ENCODE measurements at places on chromosomes 1 and 21. TPM values are rescaled to one million over a fixed set of nuclear protein-coding genes. Genes with fewer than 3 reads are reported as not detected.

The WDR47 gene
- total RNA-seq, result 7.7 TPM

The PLEKHN1 gene
- total RNA-seq, result 0.64 TPM

The HSPA13 gene
- total RNA-seq, result 26.2 TPM

The SELE gene
- total RNA-seq, result 4.0 TPM

The GFI1 gene
- 8.7 TPM for total RNA-seq

DNA sequence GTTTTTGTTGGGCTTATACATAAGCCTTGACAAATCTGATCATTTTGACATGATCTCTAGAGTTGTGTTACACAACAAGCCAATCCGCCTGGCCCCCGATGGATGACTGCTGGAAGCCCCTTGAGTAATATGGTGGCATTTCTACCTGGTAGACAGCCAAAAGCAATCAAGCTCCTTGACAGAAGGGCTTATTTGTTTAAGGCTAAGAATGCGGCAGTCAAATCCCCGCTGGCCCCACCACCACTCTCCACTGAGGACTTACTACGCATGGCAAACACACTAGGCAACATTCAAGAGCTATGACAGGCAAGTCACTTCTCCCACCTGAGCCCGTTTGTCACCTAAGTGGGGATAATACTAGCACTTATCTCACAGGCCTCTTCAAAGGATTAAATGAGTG lies 33.4 kb upstream of the C1orf198 start:
- no peak for DNase-seq

GRCh38 chr1:213245260-213245910 lies 194.3 kb downstream of the RPS6KC1 start:
- no peak for DNase-seq

DNA sequence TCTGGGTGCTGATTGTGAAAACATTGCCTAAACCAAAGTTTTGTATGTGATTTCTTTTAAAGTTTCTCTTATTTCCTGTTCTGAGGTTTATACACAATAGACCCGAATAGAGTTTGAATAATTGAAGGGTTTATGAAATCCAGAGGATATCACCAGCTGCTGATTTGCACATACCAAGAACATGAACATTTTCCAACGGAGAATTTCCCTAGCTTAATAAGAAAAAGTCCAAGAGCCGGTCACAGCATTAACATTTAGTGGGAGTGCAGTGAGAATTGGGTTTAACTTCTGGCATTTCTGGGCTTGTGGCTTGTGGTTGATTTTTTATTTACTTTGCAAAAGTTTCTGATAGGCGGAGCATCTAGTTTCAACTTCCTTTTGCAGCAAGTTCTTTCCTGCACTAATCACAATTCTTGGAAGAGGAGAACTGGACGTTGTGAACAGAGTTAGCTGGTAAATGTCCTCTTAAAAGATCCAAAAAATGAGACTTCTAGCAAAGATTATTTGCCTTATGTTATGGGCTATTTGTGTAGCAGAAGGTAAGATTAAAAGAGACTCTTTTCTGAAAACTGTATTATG lies at the start of gene CFH:
TSS of gene CFH (plus strand) at position 407 of the 579 bp plus-strand sequence. CDS start at position 482, 75 bp downstream.
- no peak for DNase-seq

- DNase-seq, result no peak
These were observed 19.9 kb upstream of the DNAJC6 start for GRCh38 chr1:65289449-65289848.

DNA sequence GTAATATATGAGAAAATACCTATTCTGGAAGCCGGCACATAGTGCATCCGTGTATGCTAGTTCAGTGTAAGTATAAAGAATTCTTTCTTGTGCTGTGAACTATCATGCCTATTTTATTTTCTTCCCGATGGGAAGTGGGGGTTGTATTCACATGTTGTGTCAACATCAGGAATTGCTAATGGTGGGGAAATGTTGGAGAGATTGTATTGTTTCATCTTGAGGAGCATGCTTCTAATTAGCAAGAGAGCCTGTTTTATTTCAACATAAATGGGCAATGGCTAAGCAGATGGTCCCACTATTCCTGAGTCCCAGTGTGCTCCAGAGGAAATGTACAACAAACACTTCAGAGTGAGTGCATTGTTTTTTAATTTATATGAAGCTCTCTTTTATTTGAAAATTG lies 485.2 kb downstream of the PLPP3 start:
- DNase-seq, result no peak

GRCh38 chr1:151822404-151822803 lies 9.2 kb downstream of the RORC start:
- DNase-seq, result no peak

DNA sequence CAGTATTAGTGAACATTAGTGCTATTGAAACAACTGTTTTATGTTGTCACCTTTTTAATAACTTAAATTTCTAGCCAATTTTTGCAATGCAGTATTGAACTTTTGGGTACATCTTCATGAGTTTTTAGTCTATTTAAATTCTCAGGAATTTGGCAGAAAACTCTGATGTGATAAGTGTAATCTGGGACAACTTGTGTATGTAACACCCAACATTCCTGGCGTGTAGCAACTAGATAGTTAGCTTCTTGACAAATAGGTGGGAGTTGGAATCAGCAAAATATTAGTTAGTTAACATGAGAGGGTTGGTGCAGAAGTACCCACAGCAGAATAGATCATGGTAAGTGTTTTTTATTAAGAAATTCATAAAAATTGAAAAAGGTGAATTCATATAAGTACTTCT lies 111.6 kb downstream of the ITSN1 start:
- no peak for DNase-seq

DNA sequence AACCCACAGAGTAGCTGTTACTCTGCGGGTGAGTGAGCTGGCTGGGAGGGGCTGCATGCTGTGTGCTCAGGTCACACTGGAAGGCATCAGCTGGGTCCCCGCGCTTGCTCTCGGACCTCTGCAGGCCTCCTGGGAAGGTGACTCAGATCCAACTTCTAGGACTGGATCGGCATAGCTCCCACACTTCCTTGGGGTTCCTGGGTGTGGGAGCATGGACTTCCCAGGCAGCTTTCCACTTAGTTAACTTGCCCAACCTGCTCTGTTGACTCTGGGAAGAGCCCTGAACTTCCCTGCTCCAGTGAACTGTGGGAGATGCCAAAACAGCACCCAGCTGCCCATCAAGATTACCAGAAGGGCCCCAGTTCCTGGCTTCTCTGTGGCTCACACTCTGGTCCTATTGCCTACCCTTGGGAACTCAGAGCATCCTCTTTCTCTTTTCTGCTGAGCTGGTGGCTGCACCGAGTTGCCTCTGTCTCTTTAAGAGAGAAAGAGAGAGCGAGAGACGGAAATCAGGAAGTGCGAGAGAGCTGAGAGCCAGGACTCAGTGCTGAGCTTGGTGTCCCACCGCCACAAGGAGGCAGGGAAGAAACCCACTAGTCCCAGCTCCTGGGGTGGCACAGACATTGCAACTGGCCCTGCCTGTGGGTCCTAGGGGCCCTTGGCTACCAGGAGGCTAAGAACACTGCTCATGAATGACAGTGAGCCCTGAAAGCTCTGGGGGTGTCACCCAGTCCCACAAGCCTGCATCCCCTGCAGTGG lies at the start of gene IKBKE:
TSS of gene IKBKE (plus strand) at position 544 of the 759 bp plus-strand sequence. CDS start 2,752 bp downstream, outside the sequence.
- peak; percentile 75 for DNase-seq

- peak; percentile 90 for DNase-seq
These were observed 22.3 kb downstream of the DHRS3 start for GRCh38 chr1:12595757-12596006.

DNA sequence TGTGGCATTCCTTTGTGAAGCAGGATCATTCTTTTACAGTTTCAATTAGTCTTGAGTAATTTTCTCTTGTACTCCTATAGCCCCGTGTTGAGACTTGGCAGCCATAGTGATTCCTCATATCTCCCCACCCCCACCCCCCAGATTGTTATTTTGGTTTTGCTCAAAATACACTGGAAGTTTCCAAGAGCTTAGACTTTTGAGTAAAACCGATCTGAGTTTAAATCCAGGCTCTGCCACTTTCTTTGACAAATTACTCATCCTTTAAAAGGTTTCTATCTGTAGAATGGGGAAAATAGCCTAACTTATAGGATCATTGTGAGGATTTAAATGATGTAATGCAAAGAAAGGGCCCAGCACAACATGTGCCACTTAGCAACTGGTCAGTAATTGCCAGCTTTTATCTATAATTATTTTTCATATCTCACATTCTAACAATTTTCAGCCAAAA lies 53.1 kb upstream of the RC3H1 start:
- DNase-seq, result no peak

GRCh38 chr1:38941093-38941492 lies 537 bp downstream of the RHBDL2 start:
- peak; percentile 53 for DNase-seq

DNA sequence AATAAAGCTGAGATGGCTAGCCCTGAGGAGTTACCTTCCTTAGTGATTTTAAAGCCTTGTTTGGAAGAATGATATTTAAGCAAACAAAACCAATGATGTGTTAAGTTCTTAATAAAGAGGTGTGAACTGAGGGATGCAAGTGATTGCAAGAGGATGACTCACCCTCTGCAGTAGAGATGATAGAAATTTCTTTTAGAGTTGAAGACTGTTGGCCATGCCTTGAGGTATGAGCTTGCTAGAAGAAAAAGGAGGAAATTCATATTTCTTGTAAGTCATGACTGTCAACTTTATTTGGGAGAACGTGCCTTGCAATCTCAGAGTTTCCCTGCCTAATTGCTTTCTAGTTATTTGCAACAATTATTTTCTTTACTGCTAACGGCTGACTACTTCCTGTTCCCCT lies 94.7 kb downstream of the PLA2G4A start:
- DNase-seq, result no peak

- DNase-seq, result no peak
These were observed 7.3 kb upstream of the FCGR2A start for GRCh38 chr1:161497961-161498360.

DNA sequence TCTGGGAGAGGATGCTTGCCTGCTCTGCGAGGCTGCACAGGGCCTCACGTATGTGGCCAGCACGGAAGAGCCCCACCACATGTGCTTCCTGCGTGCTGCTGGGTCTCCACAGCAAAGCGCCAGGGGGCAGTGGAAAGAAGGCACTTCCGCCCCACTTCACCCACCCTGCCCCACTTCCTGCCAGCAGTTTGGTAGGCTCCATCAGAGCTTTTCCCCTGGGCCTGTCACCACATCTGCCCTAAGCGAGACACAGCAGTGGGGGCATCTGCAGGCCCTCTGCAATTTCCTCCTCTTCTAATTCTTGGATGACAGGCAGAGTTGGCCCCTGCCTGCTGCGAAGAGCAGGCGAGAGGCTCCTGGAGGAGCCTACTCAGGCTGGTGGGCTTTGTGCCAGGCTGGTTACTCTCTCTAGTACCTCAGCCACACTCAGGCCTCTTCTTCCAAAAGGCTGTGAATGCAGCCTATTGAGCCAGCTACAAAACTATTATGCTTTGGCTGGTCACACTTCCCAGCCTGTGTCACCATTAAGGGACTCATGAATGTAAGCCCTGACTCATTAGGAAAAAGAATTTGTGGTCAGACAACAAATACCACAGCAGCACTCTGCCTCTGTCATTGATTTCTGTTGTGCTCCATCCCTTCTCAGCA lies 25.0 kb downstream of the CD244 start:
- no peak for DNase-seq

DNA sequence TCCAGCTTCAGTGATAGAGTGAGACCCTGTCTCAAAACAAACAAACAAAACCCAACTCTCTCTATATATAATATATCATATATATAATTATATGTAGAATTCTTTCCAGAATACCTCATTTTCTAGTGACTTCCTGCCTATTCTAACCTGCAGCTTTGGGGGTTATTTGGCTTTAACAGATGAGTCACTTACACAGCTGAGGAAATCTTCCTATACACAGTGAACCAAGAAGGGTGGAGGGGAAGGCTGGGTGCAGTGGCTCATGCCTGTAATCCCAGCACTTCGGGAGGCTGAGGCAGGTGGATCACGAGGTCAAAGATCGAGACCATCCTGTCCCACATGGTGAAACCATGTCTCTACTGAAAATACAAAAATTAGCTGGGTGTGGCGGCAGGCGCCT lies 9.2 kb downstream of the RAB29 start:
- DNase-seq, result no peak

GRCh38 chr1:80059940-80060339 lies 1053.4 kb upstream of the ADGRL4 start:
- no peak for DNase-seq
